ENCODE measurements at places on chromosomes 16 and 17.

- peak; percentile 93 for DNase-seq
Measured at GRCh38 chr16:3027983-3028715, 4.3 kb downstream of the THOC6 start.

- DNase-seq: no peak
Measured at GRCh38 chr17:72165867-72166439, 45.1 kb downstream of the SOX9 start.

DNA sequence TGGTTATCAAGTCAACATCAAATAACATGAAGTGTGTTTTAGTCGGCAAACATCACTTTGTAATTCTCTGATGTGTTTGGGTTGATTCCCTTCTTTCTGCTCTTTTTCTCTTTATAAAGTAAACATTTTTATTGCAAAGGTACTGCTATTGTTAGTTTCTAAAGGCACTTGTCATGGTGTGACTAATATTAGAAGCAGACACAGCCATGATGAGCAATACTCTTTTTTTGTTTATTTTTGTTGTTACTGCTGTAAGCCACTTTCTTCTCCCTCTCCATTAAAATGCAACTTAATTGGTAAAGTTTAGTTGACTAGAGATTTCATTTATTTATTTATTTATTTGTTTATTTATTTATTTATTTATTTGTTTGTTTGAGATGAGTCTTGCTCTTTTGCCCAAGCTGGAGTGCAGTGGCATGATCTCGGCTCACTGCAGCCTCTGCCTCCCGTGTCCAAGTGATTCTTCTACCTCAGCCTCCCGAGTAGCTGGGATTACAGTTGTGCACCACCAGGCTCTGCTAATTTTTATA, 424.7 kb downstream of the WWOX start:
- DNase-seq: no peak

DNA sequence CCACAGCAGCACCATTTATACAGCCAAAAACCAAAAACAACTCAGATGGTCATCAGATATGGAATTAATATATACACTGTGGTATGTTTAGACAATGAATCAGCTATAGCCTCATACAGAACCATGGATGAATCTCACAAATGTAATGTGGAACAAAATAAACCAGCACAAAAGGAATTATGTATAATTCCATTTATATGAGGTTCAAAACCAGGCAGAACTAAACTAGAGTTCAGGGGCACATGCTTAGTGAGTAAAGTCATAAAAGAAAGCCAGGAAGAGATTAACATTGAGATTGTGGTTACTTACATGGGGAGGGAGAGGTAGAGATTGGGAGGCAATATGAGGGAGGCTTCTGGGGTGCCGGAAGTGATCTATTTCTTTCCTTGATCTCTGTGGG, 231.1 kb downstream of the COPRS start:
- no peak for DNase-seq

DNA sequence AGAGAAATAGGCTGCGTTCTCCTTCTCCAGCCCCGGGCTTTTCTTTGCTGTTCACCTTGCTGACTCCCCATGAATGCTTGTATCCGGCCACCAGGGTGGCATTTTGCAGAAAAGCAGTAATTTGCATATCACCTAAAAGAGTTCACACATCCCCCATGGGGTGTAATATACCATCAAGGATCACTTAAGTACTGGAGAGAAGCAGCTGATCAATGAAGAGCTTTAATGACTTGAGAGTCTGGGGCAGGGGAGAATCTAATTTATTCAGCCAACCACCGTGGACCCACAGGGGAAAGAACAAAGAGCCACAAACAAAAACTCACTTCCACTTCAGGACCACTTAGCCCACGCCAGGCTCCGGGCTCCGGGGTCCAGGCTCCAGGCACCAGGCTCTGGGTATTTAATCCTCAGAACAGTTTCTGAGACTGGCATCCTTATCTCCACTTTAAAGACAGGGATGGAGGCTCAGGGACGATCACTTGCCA, 33.9 kb upstream of the SEC14L1 start:
- peak; percentile 28 for DNase-seq

GRCh38 chr17:43660816-43661493, 767 bp downstream of the MEOX1 start:
- DNase-seq: no peak

- DNase-seq: no peak
Measured at GRCh38 chr16:23125277-23125676, 24.0 kb downstream of the USP31 start.

DNA sequence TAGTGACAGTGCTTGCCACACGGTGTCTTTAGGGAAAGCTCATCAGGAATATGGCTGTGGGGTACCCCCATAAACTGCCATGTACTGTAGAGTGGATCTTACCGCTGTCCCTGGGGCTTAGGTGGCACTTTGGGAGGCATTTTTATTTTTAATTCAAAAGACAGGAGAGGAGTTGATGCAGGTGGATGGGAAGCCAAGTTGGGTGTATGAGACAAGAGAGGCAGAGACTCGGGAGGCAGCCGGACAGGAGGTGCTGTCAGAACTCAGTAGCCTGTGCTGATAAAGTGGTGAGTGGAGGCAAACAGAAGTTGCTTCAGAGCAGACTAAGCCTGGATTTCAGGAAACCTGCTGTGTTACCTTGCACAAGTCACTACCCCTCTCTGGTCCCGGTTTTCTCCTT, 185.9 kb downstream of the TMEM132E start:
- DNase-seq: no peak

DNA sequence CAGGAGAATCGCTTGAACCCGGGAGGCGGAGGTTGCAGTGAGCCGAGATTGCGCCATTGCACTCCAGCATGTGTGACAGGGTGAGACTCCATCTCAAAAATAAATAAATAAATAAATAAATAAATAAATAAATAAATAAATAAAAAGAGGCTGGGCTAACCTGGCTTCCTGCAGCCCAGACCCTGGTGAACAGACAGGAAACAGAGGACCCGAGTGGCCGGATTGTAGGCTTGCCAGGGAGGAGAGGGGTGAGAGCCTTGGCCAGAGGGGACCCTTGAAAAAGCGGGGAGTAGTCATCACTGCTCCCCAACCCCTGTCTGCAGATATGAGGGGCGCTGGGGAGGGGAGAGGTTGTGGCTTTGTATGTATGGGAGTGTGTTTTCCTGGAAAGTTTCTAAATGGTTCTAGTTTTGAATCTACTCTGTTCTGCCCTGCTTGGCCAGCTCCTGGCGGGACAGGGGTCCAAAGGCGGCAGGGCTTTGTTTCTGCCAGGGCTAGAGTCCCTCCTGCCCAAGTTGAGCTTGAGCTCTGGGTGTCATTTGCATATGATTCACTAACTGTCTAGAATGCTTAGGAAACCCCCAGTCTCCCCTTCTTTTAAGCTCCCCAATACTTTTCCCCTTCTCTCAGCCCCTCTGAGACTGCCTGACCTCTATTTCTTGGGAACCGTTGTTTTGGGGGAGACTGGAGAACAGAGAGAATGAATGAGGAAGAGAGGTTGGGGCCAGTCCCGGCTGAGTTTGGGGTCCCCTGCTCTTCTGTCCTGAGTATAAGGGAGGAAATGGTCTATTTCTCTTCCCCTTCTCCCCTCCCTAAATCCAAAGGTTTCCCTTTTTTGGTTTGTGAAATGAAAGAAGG, 16.4 kb downstream of the RARA start:
- DNase-seq: no peak

DNA sequence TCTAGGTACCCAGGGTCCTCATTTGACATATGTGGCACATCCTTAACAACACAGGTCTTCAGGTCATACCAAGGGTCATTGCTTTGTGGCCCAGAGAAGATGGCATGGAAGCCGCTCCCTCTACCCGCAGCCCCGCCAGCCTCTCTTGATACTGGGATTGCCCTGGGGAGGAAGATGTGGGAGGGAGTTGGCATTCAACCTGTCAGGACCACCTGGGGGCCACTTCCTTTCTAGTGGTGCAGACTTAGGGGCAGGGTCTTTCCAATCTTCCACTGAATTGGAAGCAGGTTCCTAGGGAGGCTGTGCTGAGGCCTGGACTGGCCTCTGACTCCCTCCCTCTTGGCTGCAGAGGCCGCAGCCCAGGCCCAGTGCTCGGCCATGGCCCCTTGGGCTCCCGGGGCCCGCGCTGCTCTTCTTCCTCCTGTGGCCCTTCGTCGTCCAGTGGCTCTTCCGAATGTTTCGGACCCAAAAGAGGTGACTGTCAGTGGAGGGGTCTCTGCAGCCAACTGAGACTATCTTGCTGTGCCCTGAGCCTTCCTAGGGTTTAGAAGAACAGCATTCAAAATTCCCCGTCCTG, 5.1 kb upstream of the HEXIM1 start:
- DNase-seq: no peak

- no peak for DNase-seq
Measured at GRCh38 chr17:68317458-68317857, 26.2 kb downstream of the ARSG start.

DNA sequence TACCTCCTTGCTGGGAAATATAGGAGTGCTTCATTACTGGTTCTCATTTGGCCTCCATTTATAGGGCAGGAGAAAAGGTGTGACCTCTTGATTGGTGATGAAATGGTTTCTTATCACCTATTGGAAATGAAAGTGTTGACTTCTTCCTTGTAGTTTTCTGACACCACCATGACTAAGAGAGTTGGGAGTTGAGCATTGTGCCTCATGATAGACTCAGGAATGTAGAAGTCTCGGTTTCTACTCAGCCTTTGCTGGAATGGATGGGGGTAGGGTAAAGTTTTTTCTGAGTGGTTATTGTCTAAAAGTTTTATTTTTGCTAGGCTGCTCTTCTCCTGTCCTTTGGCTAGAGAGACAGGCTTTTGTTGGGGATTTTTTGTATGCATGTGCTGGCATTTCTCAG, 117.4 kb downstream of the PHKB start:
- DNase-seq: no peak

- DNase-seq: no peak
Measured at GRCh38 chr16:78878570-78878969, 722.0 kb downstream of the MAF start.

DNA sequence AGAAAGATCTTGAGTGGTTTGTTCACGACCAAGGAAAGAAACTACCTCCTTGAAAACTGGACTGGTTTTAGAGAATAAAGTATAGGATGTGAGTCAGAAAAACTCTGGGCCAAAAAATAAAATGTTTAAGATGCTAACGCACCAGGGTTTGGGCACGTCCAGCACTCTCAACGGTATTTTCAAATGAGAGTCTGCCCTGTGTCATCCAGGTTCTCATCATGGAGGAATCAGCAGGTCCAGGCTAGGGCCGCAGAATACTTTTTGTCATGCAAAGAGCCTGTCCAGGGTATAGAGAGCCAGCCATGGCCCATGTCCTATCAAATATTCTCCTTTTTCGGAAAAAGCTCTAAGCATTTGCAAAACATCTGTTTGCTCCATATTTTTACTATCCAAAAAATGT, 2.4 kb downstream of the NXN start:
- no peak for DNase-seq

DNA sequence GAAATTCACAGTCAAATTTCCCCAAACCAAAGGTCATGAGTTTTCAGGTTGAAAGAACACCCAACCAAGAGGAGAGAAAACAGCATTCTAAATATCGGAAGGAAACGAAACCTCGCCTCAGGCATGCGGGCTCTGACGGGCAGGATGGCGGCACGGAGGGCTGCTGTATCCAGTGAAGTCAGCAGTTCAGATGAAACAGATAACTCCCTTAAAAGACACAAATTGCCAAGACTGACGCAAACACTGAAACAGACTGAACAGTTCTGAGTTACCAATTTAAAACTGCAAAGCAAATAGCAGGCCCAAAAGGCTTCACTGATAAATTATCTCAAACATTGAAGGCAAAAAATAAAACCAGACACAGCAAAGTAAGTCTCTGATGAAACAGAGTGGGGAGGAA, 20.6 kb upstream of the CDH15 start:
- DNase-seq: no peak

DNA sequence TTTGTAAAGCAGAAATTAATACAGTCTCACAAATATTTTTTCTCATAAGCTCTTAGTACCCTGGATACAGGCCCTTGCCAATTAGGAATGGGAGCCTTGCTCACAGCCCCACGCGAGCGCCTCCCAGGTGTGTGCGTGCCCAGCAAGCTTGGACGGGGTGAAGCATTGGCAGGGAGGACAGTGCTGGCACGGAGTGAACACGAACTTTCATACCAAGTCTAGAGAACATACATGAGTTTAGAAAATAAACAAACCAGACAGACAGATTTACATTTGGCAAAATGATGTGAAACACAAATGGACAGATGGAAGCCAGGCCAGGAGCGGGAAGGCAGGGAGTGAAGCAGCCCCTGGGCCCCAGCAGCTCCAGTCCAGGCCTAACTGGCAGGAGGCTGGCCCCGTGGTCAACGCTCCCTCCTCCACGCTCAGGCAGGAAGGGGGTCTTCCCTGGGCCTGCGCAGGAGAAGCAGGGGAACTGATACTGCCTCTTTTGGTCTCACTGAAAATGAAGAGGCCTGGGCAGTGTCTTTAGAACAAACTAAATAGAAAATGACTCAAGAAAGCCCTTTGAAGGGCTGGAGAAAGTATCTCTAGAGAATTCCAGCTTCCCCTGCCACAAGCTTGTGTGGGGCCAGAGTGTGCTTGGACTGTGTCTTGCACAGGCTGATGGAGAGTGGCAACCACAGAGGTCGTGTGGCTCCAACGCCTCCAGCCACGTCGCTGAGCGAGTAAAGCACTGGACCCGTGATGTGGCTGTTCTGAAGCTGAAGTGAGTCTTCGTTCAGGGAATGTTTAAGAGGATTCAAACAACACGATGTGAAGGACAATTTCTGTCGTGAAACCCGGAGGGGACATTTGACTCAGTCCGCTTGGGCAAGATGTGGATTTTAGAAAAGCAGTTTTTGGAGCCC, 9.9 kb upstream of the FOXJ1 start:
- DNase-seq: no peak

GRCh38 chr16:80744856-80745255, 59.5 kb downstream of the CDYL2 start:
- no peak for DNase-seq

- no peak for DNase-seq
Measured at GRCh38 chr17:37447641-37448040, 41.0 kb downstream of the TADA2A start.

DNA sequence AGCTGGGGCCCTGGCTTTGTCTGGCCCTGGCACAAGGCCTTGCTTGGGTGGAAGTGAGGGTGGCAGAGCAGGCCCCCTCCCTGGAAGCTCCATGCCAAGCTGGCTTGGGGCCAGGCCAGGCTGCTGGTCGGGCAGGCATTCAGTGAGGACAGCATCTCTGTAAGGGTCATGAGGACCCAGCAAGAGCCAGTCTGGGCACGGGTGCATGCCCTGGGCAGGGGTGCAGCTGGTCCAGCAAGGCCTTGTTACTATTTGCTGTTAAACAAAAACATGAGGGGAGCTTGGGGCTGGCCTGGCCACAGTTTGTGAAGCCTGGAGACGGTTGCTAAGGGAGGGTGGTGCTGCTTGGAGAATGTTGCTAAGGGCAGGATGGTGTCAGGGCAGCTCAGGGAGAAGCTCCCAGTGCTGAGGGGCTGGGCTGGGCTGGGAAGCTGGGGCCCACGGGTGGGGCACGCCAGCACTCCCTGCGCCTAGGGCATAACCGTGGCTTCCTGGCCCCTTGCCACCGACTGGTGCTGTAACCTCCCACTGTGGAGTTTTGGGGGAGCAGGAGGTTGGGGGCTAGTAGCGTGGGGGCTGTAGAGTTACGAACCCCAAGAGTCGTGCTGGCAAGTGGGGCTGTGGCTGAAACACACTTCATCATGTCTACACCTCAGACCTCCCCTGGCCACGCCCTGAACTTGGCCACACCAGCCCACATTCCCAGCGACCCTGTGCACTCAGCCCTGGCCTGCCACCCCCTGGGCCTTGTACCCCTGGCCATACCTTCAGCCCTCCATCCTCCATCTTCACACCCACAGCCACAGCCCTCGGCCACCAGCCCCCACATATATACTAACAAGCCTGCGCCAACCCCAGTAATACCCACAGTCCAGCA, 1.6 kb downstream of the TPPP3 start:
- no peak for DNase-seq

- DNase-seq: no peak
Measured at GRCh38 chr17:46948544-46948943, 25.6 kb downstream of the GOSR2 start.

GRCh38 chr16:10806698-10807097, 11.9 kb downstream of the TVP23A start:
- DNase-seq: no peak
